Effector CD8-positive, alpha-beta T cell (primary cell): ENCODE measurements at places on chromosomes 11 and 22.

GRCh38 chr11:910589-911030, at the start of gene CHID1:
Gene CHID1 (minus strand): TSS chr11:910810. CDS start chr11:904816, 5,994 bp downstream.
- DNase-seq, result peak; percentile 66

GRCh38 chr11:19766810-19767209, 54.2 kb downstream of the NAV2 start:
- DNase-seq, result no peak

GRCh38 chr11:47606731-47607130, 12.5 kb upstream of the C1QTNF4 start:
- no peak for DNase-seq

GRCh38 chr11:64103277-64103985, 62.5 kb downstream of the MACROD1 start:
- no peak for DNase-seq

- DNase-seq, result no peak
Measured at GRCh38 chr11:73315293-73316020, 7.4 kb downstream of the ARHGEF17 start.

DNA sequence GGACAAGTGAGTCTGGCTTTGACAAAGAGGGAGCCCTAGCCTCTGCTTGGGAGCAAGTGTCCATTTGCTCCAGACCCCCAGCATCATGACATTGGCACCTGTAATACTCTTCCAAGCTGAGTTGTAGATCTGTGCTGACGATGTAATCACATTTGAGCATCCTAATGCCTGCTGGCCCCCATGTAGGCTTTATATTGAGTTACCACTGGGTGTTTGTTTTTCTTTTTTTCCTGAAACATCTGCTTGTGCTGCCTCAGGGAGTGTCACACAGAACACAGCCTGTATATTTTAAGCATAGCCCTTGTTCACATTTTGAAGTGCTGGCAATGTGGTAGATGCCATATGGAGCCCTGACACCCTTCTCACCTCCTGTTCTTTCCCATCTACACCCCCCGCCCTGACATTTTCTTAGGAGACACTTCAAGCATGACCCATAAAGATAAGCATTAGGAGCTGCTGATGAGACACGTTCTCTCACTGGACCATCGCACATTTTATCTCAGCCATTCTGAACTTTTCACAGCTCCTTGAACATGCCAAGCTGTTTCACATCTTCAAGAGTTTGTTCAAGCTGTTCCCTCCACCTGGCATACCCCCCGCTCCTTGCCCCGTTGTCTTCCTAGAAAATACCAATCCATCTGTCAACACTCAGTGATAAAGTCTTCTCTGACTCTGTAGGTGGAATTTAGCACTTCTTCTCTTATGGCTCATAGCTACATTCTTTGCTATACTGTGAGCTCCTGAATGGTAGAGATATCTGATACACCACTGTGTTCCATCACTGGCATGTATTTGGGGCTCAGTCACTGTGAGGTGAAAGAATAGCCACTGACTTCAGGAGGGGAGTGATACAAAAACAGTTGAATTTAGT, 128.7 kb downstream of the TRIM44 start:
- DNase-seq, result no peak

GRCh38 chr11:111320728-111321568, 22.6 kb downstream of the POU2AF3 start:
- DNase-seq, result no peak

DNA sequence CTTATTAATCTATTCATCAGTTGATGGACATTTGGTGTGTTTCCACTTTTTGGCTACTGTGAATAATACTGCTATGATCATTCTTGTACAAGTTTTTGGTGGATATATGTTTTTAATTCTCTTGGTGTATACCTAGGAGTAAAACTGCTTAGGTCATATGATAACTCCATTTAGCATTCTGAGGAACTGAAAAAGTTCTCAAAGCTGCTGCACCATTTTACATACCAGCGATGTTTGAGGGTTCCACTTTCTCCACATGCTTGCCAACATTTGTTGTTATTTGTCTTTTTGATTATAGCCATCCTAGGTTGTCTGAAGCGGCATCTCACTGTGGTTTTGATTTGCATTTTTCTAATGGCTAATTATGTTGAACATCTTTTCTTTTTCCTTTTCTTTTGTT, 4.1 kb upstream of the ACER3 start:
- no peak for DNase-seq

DNA sequence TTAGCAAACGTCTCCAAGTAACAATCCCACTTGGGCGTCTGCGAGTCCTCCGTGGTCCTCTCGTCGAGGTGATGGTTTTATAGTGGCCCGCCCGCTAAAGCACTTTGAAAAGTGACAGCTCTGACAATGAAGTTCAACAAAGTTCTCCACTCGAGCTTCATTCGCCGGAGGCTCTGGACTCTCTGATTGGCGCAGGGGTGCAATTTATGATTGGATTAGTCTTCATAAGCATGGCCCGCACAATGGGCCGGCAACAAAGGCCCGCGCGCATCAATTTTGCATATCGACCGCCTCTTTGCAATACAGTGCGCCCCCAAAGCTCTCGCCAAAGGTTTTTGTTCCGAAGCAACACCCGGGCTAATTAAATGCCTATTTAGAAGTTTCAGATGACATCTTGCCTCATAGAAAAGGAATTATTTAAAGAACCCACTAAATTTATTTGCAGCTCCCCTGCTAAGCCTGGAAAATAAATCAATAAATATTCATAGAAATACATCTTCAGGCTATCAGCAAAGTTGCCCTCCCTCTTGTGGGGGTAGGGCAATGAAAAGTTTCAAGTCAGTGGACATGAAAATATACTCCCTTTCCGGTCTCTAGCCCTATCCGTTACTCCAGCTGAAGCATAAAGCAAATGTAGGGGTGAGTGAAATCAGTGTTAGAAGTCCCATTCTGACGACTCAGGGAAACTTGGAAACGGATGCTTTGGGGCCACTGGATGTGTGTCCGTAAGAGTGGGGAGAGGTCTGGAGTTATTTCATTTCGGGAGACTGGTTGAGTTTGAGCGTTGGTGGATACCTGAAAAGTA, at the start of gene DBX1:
TSS of gene DBX1 (minus strand) at position 51 of the 805 bp plus-strand sequence. CDS start 151 bp downstream, outside the sequence.
- DNase-seq, result no peak

GRCh38 chr11:31860391-31860790, 49.3 kb upstream of the PAX6 start:
- DNase-seq, result no peak

DNA sequence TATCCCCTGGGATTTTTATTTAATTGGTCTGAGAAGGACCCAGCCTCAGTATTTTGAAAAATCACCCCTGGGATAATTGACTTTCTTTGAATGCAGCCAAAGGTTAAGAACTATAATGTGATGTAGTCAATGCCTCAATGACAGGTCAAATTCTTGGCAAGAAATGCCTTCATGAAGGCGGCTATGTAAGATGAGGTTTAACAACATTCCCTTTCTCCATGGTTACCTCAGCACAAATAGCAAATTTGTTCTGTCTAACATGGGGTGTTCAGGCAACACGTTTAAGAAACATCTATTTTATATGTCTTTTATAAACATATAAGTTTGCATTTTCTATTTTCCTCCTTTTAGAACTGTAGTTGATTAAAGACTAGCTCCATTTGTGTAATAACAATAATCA, 5.3 kb downstream of the SLN start:
- no peak for DNase-seq

GRCh38 chr11:36123336-36124101, 165.7 kb downstream of the COMMD9 start:
- DNase-seq, result no peak

DNA sequence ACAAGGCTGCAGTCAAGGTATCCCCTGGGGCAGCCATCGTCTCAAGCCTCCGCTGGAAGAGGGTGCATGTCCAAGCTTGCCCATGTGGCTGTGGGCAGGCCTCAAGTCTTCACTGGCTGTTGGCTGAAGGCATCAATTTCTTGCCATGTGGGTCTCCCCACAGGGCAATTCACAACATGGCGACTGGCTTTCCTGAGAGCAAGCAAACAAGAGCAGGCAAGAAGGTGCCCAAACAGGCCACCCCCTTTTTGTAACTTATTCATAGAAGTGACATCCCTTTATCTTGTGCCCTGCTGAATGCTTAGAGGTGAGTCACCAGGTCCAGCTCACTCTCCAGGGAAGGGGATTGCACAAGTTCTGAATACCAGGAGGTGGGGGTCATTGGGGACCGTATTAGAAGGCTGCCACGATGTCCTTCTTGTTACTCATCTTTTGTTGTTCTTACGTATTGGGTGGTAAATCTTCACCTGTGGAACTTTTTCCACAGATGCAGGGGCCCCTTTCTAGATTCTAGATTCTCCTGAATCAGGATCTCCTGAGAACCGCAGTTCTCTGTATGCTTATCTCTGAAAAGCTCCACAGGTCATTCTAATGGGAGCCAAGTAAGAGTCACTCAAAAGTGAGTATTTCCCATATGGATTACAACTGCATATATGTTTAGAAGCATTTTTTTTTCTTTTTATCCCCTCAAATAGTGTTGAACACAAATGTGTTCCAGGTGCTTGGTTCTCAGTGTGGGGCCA, 44.2 kb upstream of the MICAL2 start:
- no peak for DNase-seq

DNA sequence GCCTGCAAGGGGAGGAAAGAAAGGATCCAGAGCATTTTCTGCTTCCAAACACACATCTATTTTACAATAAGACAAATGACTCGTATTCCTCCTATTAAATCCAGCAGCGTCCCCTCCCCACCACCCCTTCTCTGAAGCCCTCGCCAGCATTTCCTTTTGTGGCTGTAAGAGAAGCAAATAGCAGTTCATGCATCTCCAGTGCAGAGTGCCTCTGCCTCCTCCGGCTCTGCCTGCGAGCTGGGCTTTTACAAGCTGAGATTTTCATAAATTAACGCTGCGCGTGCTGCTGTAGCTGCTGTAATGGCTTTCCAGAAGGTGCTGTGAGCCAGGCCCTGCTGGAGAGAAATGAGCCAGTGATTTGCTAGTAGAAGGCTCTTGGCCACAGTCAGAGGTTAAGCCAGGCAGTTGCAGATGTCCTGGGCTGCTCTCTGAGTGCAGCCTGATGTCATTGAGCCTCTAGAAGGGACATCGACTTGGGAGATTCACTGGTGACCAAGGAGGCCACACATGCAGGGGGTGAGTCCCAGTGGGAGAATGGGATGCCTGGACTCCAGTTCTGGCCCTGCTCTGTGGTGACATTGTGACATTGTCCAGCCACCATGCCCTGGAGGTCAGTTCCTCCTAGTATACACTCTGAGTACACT, 134.5 kb upstream of the NAV2 start:
- no peak for DNase-seq

GRCh38 chr11:40100162-40100553, 1359.3 kb downstream of the LRRC4C start:
- no peak for DNase-seq
